ENCODE measurements at places on chromosomes 6 and 20.

DNA sequence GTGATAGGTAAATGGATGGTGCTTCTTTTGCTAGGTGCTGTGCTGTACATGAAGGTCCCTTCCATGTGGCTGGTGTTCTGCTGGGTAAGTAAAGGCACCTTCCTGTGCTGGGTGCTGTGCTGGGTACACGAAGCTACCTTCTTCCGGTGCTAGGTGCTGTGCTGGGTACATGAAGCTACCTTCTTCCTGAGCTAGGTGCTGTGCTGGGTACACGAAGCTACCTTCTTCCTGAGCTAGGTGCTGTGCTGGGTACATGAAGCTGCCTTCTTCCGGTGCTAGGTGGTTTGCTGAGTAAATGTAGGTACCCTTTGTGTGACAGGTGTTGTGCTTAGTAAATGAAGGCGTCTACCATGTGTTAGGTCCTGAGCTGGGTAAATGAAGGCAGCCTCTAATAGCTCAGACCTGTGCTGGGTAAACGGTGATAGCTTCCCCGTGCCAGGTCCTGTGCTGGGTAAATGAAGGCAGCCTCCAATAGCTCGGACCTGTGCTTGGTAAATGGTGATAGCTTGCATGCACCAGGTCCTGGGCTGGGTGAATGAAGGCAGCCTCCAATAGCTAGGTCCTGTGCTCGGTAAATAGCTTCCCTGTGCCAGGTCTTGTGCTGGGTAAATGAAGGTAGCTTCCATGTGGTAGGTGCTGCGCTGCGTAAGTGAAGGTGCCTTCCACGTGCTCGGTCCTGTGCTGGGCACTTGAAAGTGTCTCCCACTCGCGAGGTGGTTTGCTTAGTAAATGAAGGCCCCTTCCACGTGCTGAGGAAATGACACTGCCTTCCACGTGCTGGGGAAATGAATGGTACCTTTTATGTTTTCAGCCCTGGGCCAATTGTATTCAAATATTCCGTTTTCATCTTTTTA lies 115.5 kb downstream of the ERMARD start:
- H3K27ac ChIP-seq = no peak overlapping the region
- H3K4me3 ChIP-seq = no peak overlapping the region
- no peak for DNase-seq
- H3K4me1 ChIP-seq = peaks cover 4% of the 10 kb centered on the region

DNA sequence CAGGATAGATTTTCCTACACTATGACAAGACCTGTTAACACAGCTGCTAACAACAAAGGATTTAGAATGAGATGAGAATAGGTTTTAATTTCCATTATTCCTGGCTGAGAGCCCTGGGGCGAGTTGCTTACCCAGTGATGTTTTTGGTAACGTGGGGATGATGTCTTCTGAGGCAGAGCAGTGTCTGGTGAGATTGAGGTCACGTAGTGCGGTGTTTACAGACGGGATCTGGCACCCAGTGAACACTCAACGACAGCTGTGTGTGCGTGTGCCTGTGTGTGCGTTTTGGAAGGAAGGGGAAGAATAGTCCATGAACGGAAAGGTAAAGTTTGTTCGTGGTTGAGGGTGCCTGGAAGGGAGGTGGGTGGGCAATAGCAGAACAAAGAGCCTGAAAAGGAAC lies 384.7 kb downstream of the C6orf118 start:
- H3K4me3 ChIP-seq = no peak overlapping the region
- no peak overlapping the region for H3K27ac ChIP-seq
- no peaks in the 10 kb centered on the region for H3K36me3 ChIP-seq
- H3K27me3 ChIP-seq = no peaks in the 10 kb centered on the region
- no peak for DNase-seq

- no peaks in the 10 kb centered on the region for H3K27me3 ChIP-seq
- H3K4me1 ChIP-seq = no peaks in the 10 kb centered on the region
- H3K4me3 ChIP-seq = no peak overlapping the region
- H3K36me3 ChIP-seq = peaks cover 23% of the 10 kb centered on the region
- no peak overlapping the region for H3K27ac ChIP-seq
These were observed 255.7 kb upstream of the THEMIS start for GRCh38 chr6:128156321-128157111.

- DNase-seq = no peak
- no peaks in the 10 kb centered on the region for H3K36me3 ChIP-seq
- no peak overlapping the region for H3K27ac ChIP-seq
- H3K4me1 ChIP-seq = peaks cover 16% of the 10 kb centered on the region
- H3K27me3 ChIP-seq = no peaks in the 10 kb centered on the region
These were observed 169.7 kb downstream of the MYLK4 start for GRCh38 chr6:2581011-2581410.

- no peaks in the 10 kb centered on the region for H3K27me3 ChIP-seq
- H3K4me3 ChIP-seq = no peak overlapping the region
- DNase-seq = no peak
- H3K36me3 ChIP-seq = peaks cover 31% of the 10 kb centered on the region
These were observed 3.5 kb downstream of the RNF8 start for GRCh38 chr6:37357288-37357687.

DNA sequence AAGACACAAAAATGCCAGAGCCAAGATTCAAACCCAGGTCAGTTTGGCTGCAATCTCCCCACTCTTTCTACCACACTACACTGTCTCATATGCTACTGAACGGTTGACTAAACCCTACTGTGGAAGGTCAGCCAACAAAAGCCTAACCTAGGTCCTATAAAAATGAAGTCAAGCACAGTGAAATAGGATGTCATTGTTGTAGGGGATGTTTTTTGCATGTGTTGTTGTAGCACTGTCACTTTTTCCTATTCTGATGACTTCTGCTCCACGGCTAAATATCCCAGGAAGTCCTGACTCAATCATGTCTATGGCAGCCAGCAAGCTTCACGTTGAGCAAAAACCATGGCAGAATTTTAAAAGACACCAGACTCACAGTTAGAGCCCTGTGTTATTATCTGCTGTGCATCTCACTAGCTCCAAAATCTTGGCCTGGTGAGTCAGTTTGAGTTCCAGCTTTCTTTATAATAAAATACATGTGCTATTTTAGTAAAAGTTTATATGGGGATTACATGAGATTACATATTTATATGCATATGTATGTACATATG lies 322.1 kb upstream of the NT5E start:
- H3K4me3 ChIP-seq = no peak overlapping the region
- DNase-seq = no peak
- H3K27me3 ChIP-seq = no peaks in the 10 kb centered on the region
- peaks cover 9% of the 10 kb centered on the region for H3K4me1 ChIP-seq
- no peak overlapping the region for H3K27ac ChIP-seq

- no peaks in the 10 kb centered on the region for H3K27me3 ChIP-seq
- H3K27ac ChIP-seq = no peak overlapping the region
- DNase-seq = no peak
- no peak overlapping the region for H3K4me3 ChIP-seq
- peaks cover 18% of the 10 kb centered on the region for H3K4me1 ChIP-seq
- no peaks in the 10 kb centered on the region for H3K36me3 ChIP-seq
These were observed 11.0 kb downstream of the ALDH8A1 start for GRCh38 chr6:134938896-134939295.

DNA sequence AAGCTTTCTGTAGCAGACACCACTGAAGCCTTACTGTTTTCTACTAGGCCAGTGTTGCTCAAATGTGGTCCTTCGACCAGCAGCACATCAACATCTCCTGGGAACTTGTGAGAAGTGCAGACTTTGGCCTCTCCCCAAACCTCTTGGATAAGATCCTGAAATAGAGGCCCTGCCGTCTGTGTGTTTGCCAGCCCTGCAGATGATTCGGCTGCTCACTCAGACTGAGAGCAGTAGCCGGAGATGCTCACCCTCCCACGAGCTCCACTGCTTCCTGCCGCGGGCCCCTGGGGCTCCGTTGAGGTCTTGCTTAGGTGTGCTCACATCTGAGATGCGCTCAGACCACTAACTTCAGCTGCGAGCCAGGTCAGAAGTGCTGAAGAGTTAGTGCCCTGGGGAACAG lies 129.5 kb upstream of the SSTR4 start:
- H3K4me3 ChIP-seq = no peak overlapping the region
- no peaks in the 10 kb centered on the region for H3K27me3 ChIP-seq
- no peaks in the 10 kb centered on the region for H3K4me1 ChIP-seq

GRCh38 chr6:153976921-153977693 lies 61.9 kb upstream of the OPRM1 start:
- no peak overlapping the region for H3K4me3 ChIP-seq
- H3K36me3 ChIP-seq = no peaks in the 10 kb centered on the region
- DNase-seq = no peak
- H3K27me3 ChIP-seq = no peaks in the 10 kb centered on the region
- H3K27ac ChIP-seq = no peak overlapping the region

DNA sequence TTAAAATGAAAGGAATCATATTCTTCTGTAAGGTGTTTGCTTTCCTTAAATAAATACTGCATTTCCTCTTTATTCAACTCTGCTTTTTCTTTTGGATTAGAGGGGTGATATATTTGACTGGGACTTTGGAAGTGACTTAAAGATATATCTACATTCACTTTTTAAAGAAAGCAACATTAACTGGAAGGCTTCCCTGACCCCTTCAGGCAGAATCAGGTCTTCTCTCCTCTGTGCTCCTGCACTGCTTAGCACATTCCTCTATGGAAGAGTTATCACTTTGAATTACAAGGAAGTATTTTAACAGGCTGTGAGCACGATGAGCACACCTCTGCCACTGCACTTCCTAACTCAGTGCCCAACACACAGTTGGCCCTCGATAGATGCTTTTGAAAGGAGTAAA lies 59.2 kb upstream of the POU3F2 start:
- DNase-seq = no peak
- no peaks in the 10 kb centered on the region for H3K36me3 ChIP-seq
- peaks cover 19% of the 10 kb centered on the region for H3K27me3 ChIP-seq
- H3K4me1 ChIP-seq = no peaks in the 10 kb centered on the region

- H3K4me3 ChIP-seq = no peak overlapping the region
- no peak for DNase-seq
- H3K4me1 ChIP-seq = peaks cover 14% of the 10 kb centered on the region
- no peak overlapping the region for H3K27ac ChIP-seq
- H3K27me3 ChIP-seq = no peaks in the 10 kb centered on the region
These were observed 20.8 kb upstream of the ERVFRD-1 start for GRCh38 chr6:11132194-11132888.

GRCh38 chr6:81940451-81940985 lies 188.0 kb upstream of the TENT5A start:
- no peak overlapping the region for H3K27ac ChIP-seq
- H3K4me1 ChIP-seq = peaks cover 35% of the 10 kb centered on the region
- H3K36me3 ChIP-seq = no peaks in the 10 kb centered on the region
- DNase-seq = no peak
- no peak overlapping the region for H3K4me3 ChIP-seq

- peak; percentile 98 for DNase-seq
- H3K36me3 ChIP-seq = no peaks in the 10 kb centered on the region
- H3K27ac ChIP-seq = peak overlapping the region; percentile 87
- no peaks in the 10 kb centered on the region for H3K27me3 ChIP-seq
These were observed 37.1 kb upstream of the NCOA3 start for GRCh38 chr20:47464380-47465101.

DNA sequence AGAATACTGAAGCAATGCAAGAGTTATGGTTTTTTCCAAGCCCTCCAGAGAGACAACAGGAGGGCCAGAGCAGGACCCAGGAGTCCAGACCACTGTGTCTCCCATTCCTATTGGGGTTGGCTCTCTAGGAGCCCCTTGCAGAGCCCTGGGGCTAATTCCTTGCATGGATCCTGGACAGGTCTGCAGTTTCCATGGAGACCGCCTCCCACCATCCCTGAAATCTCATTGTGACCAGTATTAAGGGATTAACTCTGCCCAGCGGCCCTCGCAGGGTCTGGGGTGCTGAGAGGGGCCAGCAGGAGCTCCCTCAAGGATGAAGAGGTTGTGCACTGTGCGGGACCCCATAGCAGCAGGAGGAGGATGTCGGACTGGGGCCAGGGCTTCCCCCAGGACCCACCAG lies 34.8 kb downstream of the HNF4A start:
- H3K36me3 ChIP-seq = no peaks in the 10 kb centered on the region
- no peak overlapping the region for H3K27ac ChIP-seq
- H3K4me1 ChIP-seq = peaks cover 4% of the 10 kb centered on the region
- DNase-seq = no peak
- H3K27me3 ChIP-seq = no peaks in the 10 kb centered on the region

All from RWPE2 (cell line).